Inflammatory macrophage treated with lipopolysaccharide for 1 hour (primary cell): ENCODE measurements at places on chromosomes 5 and 9.

GRCh38 chr9:84955971-84956370 lies 286.4 kb downstream of the NTRK2 start:
- DNase-seq = no peak

GRCh38 chr9:132007371-132008025 lies 72.2 kb downstream of the MED27 start:
- DNase-seq = no peak

GRCh38 chr9:6905850-6906375 lies 148.1 kb downstream of the KDM4C start:
- DNase-seq = no peak

- no peak for DNase-seq
These were observed 2.7 kb upstream of the ANP32B start for GRCh38 chr9:97980479-97980803.

GRCh38 chr5:136174021-136174659 lies 18.8 kb downstream of the SMIM32 start:
- DNase-seq = peak; percentile 50

DNA sequence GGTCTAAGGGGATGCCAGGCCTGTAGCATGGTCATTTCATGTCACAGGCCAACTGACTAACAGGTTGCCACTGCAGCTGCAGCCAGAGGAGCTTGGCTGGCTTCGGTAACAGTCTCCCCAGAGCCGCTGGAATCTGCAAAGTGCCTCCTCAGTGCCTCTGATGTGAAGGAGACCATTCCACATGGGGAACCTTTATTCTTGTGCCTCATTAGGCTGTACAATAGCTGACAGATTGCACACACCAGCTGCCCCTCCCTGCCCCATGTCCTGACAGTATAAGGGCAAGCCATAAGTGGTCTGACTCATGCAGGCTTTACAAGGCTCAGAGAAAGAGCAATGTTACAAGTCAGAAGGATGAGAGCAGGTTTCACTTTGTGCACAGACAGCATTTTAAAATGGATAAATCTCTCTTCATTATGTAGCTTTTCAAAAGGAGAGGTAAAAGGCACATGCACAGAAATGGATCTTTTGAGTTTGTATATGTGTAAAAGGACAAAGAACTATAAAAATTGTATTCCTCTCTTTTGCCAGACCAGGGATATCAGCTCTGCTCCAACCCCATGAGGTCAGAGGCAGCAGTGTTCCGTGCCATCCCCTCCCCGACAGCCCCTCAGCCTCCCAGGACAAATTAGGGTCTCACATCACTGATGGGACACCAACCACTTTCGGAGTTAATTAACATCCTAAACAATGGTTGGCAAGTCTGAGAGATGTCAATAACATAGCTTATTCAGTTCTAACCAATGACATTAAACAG lies 467.8 kb downstream of the TMEM232 start:
- no peak for DNase-seq

GRCh38 chr5:64341340-64341739 lies 164.5 kb upstream of the RGS7BP start:
- no peak for DNase-seq

DNA sequence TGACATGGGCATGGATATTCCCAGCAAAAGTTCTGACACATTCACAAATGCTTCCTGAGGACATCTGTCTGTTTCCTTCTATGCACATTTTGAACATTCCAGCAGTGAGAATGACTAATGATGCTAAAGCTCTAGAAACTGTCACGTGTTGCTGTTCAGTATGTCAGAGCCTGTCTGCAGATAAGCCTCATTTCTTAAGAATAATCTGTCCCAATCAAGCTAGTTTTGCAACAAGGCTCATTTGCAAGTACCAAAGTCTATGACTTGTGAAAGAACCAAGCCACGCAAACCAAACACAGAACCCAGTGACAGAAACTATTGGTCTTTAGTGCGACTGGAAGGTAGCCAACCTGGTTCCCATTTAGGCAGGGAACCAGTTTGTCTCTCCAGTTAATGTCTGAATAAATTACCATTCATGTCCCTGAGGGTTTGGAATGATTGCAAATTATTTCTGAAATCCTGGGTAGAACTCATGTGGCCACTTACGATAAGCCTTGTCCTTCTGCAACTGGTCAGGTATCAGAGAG lies 178.5 kb downstream of the C9orf152 start:
- peak; percentile 99 for DNase-seq

- peak; percentile 42 for DNase-seq
These were observed 70.7 kb upstream of the LPAR1 start for GRCh38 chr9:111108946-111109345.

GRCh38 chr5:68709239-68709638 lies 384.6 kb upstream of the SLC30A5 start:
- DNase-seq = no peak

DNA sequence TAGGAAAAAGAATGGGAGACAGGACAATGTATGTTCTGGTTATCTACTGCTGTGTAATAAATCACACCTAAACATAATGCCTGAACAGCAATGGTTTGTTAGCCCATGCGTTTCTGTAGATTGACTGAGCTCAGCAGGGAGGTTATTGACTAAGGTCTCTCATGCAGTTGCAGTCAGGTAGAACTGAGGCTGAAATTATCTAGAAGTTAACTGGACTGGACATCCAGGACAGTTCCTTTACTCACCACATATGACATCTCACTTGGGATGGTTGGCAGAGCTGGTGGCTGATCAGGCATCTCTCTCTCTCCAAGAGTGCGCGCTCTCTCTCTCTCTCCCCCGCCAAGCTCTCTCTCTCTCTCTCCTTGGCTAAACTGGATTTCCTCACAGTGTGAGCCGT lies 8.9 kb upstream of the FOXB2 start:
- DNase-seq = no peak

DNA sequence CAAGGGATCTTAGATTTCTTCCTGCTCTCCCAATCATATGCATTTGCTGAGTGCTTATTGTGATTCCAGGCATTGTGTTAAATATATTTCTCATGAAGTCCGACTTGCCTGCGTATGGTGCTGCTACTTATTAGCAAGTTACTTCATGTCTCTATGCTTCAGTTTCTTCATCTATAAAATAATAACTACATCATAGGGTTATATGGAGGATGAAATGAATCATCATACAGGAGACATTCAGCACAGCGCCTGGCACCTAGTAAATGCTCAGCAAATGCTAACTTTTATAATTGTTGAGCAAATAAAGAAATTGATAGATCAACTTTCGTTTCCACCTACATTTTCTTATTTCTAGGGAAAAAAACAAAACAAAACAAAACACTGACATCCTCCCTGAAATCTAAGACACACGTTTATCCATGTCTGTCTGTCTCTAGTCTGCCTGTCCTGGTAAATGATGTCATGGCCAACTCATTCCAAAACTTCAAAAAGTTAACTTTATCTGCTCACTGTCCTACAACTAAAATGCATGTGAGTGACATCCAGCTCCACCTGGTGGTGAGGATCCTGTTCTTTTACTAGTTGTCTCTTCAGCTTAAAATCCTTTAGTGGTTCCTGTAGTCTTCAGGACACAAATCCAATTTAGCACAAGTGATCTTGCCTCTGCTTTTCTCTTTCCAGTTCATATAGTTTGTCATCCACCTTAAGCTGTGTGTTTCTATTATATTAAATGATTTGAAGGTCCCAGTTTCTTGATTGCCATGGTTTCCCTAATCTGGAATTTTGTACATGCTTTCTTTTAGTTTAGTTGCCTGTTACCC lies 27.7 kb downstream of the PPP3R2 start:
- DNase-seq = peak; percentile 32

DNA sequence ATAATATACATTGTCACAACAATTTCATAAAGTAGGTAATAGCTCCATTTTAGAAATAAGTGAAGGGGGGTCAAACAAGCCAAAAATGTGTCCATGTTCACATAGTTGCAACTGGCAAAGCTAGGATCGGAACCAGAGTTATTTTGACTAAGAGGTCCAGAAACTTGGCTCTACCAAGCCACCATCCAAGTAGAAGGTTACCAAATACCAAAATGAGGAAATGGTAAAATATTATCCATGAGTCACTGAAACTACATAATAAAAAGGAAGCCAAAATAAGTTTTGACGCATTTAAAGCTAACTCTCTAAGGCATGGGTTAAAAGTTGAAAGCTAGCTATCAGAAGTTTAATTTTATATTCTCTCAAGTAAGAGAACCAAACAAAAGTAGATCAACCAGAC lies 886.9 kb upstream of the DMAC1 start:
- DNase-seq = peak; percentile 48

DNA sequence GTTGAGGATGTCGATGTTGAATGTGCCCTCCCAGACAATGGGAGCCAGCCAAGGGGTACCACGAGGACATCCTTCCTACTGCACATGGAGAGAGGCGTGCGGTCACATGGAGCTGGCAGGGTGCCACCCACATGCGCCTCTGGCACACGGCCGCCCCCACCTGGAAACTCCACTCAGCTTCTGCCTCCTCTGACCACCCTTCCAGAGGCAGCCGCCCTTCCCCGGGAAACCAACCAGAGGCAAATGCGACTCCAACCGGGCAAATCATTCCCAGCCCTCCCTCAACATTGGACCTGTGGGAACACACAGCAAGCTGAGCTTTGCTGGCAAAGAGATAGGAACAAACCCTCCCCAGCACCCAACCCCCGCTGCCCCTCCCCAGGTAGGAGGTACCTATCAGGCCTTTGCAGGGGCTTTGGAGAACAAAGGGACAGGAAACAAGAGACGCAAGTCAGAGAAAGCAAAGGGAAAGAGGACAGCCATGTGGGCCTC lies 17.5 kb downstream of the ABO start:
- DNase-seq = no peak

GRCh38 chr5:175895686-175896102 lies 24.3 kb downstream of the CPLX2 start:
- DNase-seq = no peak

DNA sequence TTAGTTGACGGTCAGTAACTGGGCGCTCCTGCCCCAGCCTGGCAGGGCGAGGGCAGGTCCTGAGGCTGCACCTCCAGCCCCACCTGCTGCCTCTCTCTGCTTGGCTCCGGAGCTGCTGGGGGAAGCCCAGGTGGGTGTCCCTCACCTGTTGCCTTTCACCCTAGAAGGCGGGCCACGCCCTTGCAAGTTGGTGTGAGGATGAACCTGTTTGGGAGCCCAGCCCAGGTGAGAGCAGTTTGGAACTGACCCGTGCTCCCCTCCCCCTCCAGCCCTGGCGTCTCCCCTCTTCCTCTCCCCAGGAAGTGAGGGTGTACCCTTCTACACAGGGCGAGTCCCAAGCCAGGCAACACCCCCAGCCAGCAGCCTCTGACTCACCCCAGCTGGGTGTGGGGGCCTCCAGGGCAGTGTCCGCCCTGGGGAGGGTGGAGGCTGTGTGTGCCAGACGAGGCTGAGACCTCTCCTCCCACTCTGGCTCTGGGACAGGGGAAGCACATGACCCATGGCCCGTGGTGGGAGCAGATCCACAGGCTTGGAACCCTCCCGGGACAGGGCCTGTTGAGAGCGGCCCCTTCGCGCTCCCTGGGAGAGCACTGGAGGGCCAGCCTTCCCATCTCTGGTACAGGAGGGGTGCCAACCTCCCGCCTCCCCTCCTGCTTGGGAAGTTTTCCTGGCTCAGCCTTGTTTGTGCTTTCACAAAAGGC lies 10.4 kb downstream of the LRRC8A start:
- DNase-seq = peak; percentile 31

DNA sequence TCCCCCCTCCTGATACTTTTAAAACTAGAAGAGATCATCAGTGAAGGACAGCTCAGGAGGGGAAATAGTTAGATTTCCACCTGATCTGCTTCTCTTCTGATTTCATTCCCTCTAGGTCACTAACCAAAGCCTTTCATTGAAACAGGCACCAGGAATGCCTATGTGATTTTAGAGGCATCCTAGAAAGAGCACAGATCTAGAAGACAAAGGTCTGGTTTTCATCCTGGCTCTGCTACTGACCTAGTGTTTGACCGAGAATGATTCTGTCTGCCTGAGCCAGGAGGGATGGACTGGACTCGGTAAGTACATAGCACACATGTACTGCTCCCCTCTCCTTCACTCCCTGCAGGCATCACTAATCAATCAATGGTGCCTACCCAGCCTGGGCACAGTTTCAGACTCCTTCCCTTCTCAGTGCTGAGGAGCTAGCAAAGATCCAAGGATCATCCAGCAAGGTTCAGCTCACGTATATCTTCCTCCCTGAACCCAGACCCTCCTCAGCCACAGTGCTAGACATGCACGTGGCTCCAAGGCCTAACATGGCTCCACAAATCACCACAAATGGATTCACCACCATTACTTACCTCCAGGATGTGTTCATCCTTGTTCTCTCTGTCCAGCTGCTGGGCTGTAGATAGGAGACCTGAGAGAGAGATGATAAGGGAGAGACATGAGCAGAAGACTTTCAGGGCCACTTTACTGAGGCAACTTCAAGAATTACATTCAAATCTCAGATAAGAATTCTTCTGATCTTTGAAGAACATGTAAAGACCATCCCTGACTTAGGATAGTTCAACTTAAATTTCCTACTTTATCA lies 35.2 kb downstream of the FAT2 start:
- DNase-seq = no peak

GRCh38 chr5:137598399-137598798 lies 99.3 kb upstream of the SPOCK1 start:
- no peak for DNase-seq

DNA sequence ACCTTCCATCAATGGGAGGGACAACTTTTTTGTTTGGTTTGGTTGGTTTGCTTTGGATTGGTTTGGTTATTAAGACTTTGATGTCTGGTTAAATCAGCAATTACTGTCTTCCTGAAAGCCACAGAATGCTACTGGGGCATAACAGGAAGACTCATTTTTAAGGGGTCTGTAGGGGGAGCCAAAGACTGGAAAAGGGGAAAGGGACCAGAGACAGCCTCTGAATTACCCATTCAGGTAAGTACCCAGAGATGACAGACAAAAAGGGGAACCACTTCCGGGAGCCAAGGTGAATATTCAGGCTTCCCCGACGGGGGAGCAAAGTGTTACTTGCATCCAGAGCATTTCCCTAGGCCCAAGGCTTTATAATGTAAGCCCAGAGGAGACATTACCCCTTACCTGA lies 4.6 kb upstream of the FEM1C start:
- no peak for DNase-seq

DNA sequence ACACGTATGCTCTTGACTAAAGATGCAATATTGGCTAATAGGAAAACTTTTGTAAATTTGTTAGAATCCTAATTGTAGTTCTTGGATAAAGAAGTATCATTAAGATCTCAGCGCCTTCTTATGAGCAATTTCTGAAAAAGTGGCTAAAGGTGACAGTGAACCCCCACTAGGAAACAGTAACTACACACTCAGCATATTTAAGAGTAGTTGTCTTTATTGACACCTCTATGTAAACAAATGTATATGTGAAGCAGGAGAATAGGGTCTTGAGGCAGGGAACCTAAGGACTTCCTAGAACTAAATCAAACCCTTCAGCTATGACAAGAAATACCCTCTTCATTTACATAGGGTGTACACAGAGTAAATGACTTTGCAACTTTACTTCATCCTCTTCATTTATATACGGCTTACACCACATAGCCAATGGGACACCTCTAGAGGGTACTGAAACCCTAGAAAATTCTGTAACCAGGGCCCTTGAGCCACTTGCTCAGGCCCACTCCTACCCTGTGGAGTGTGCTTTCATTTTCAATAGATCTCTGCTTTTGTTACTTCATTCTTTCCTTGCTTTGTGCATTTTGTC lies 2.8 kb downstream of the NIPSNAP3A start:
- DNase-seq = peak; percentile 48
